NCI-H1930 (cell line): ENCODE measurements at places on chromosomes 1 and 21.

- no peak for DNase-seq
Measured at GRCh38 chr1:195591917-195592672, 1016.1 kb downstream of the KCNT2 start.

GRCh38 chr1:17630048-17630830, 90.7 kb downstream of the ARHGEF10L start:
- no peak for DNase-seq

- DNase-seq = no peak
Measured at GRCh38 chr1:174165471-174166137, 6.3 kb downstream of the RABGAP1L start.

DNA sequence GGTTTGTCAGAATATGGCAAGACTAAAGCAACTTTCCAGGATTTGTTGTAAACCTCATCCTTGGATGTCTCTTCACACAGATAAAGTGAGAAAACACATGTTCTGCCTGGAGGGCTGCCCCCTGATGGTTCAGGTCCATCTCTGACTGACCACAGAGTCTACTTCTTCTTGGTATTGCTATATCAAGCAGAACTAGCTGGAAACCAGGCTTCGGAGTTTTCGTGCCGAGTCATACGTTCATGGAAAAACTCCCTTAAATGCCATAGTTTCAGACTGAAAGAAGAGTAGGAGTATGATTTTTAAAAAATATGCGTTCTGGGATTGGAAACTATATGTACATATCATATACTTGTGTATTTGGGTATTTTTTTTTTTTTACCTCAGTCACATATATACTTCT, 5.8 kb downstream of the OR10T2 start:
- DNase-seq = no peak

- DNase-seq = no peak
Measured at GRCh38 chr1:187641463-187641862, 812.7 kb downstream of the PLA2G4A start.

GRCh38 chr1:111980686-111981085, 8.8 kb downstream of the KCND3 start:
- no peak for DNase-seq

DNA sequence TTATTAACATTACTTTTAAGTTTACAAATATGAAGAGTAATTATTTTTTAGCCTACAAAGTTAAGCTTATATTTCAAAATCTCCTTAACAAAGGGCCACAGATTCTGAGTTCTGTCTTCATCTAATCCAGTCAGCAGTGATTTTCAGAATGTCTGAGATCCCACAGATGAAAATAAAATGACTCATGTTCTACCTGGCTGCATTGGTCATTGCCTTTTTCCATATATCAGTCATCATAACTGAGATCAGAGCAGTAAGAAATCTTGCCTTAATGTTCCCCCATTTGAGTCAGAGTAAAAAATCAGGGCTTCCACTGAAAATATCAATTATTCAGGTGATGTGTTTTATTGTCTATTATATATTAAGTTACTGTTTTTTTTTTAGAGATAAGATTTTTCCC, 416.1 kb downstream of the MRPL39 start:
- no peak for DNase-seq

GRCh38 chr1:94044290-94044790, 76.6 kb downstream of the ABCA4 start:
- no peak for DNase-seq

GRCh38 chr1:222109836-222110235, 367.9 kb upstream of the DUSP10 start:
- no peak for DNase-seq

- no peak for DNase-seq
Measured at GRCh38 chr1:37629008-37629407, 5.7 kb downstream of the RSPO1 start.

- DNase-seq = no peak
Measured at GRCh38 chr1:109191377-109191776, 22.3 kb upstream of the SARS1 start.

- DNase-seq = no peak
Measured at GRCh38 chr1:86846164-86846647, 67.7 kb downstream of the SELENOF start.

GRCh38 chr21:45096217-45096616, 21.8 kb downstream of the ADARB1 start:
- no peak for DNase-seq

DNA sequence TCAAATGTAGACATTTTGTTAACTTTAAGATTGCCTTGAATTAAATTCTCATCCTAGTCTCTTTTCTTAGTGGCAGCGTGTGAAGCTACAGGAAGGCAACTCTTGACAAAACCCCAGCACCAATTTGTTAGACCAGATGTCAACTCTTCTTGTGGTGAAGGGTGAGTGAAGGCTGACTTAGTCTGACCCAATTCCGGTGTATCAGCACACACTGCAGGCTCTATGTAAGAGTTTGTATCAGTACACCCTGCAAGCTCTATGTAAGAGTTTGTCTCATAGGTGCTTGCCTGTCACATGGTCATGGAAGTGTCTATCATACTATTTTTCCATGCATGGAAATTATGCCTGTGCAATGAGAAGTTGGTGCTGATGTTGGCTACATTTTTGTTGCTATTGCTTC, 16.8 kb downstream of the CR2 start:
- no peak for DNase-seq

DNA sequence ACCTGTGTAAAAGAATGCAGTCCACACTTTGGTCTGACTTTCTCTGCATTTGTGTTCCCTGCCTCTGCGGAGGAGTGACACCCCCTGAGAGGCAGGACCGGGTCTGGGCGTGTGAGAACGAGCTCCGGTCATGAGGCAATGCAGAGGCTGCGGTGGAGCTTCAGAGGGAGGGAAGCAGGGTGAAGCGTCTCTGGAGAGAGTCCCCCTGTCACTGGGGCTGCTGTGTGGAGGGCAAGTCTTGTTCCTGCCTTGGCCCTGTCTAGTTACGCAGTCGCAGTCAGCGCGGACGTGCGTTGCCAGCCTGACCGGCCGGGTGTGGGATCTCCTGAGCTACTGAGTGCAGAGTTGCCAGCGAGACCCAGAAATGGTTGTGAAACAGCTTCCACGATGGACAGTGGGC, 48.5 kb downstream of the BACE2 start:
- no peak for DNase-seq

DNA sequence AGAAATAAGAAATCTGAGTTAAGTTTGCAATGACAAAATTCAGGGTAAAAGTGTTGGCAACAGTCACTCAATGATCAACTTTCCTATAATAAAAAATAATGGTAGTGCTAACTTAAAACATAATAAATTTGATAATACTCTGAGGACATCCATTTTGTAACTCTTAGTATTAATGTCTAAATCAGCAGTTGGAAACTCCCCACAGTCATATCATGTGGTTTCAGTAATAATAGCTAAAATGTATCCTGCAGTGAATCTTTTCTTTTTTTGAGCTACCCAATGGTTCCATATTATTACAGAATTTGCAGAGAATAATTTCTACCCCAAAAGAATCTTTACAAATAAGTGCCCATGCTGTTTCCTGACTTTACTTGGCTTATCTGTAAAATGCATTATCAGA, 286.7 kb downstream of the PTPRC start:
- no peak for DNase-seq

GRCh38 chr1:115255154-115255553, 82.9 kb downstream of the NGF start:
- DNase-seq = no peak

- DNase-seq = peak; percentile 25
Measured at GRCh38 chr1:70685300-70686286, 274.5 kb downstream of the CTH start.

GRCh38 chr1:186059311-186059710, 315.7 kb downstream of the TPR start:
- no peak for DNase-seq

- no peak for DNase-seq
Measured at GRCh38 chr1:80565406-80565805, 1235.3 kb upstream of the ADGRL2 start.

DNA sequence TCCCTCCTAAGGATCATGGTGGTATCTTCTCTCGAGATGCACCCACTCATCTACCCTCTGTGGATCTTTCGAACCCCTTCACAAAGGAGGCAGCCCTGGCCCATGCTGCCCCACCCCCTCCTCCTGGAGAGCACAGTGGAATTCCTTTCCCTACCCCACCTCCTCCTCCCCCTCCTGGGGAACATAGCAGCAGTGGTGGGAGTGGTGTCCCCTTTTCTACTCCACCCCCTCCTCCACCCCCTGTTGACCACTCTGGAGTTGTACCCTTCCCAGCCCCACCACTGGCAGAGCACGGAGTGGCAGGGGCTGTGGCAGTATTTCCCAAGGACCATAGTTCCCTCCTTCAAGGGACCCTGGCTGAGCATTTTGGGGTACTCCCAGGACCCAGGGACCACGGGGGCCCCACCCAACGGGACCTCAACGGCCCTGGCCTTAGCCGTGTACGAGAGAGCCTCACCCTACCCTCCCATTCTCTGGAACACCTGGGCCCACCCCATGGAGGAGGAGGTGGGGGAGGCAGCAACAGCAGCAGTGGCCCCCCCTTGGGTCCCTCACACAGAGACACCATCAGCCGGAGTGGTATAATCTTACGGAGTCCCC, 14.5 kb upstream of the TARS2 start:
- no peak for DNase-seq
